ENCODE measurements at places on chromosomes 12 and 14.

DNA sequence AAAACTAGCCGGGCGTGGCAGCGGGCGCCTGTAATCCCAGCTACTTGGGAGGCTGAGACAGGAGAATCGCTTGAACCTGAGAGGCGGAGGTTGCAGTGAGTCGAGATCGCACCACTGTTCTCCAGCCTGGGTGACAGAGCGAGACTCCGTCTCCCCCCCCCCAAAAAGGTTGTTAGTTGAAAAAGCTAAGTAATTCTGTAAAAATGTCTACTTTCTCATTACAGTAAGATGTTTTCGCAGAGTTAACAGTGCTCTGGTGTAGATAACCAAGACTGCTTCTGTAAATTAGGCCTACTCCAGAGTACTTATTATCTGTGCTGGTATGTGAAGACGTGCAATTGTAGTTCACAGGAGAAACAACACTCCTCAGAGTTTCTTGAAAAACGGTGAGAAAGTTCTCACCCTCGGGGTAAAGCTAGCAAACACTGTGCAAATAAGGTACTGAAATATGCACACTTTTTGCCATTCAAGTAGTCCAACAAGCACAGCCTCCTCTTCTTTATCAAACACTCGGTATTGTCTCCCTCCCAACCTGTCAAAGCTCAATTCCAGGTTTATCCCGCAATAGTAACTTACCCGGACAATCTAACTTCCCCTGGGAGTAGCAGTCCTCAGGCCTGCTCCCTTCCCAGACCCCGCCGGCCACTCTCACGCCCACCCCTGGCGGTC is 974 bp downstream of the BTBD7 start:
- DNase-seq: no peak

- no peak for DNase-seq
These were observed 45.4 kb downstream of the APPL2 start for GRCh38 chr12:105190530-105190929.

- DNase-seq: no peak
These were observed 19.4 kb upstream of the RTRAF start for GRCh38 chr14:51969852-51970540.

DNA sequence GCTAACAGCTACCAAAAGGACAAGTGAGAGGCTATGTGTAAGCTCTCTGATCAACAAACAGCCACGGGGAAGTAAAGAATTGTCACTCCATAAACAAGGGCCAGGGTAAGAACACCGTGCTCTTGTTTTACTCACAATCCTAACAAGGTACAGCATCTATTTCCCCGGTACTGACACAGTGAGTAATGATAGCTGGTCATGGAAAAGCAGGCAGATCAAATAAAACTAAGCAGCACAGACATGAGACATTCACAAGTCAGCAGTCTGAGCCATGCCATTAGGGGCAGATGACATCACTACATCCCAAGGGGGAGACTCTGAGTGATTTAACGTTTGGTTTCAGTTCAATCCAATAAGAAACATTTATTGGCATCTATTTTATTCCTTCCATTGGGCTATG is 54.4 kb downstream of the ARL6IP4 start:
- no peak for DNase-seq

DNA sequence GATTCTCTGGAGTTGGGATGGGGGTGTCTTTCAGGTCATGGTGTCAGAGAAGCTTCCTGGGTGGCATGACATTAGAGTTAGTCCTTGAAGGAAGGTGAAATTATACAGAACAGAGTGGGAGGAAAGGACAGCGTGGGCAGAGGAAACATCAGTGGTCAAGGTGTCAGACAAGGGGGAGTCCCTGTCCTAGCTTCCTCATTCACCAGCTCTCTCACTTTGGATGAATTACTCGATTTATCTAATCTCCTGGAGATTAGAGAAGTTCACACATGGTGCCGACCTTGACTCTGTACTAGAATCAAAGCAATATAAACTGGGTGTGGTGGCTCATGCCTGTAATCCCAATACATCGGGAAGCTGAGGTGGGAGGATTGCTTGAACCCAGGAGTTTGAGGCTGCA is 492.9 kb downstream of the VRK1 start:
- DNase-seq: no peak

DNA sequence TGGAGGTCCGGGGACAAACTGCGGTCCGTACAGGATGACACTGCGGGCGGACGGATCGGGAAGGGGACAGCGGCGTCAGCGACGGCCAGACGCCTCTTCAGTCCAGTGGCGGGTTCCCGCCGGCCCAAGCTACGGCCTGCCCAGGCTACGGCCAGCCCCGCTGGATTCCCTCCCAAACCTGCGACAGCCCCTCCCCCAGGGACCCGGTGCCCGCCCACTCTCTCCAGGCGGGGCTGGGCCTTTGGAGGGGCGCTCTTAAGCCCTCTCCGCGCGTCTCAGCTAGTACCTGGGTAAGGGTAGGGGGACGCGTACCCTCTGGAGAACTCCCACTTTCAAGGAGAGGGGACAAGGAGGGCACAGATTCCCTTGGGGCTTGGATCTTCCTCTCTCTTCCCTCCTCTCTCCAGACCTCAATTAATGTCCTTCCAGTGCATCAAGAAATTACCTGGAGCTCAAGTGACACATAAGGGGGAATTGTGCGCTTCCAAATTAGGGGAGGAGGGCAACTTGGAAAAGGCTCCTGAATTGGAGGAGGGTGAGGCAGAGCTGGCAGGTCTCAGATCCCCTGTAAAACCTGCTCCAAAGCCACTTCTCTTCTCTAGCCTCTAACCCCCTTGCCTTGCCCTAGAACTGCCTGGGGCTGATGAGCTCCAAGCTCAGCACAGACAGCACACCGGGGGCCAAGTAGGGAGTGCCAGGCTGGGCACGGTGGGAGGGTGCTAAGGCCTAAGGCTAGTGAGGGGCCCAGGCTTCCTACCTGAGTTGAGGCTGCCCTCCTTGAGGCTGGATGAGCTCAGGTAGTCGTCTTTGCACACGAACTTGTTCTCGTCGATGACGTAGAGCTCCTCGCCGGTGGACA is 3.1 kb downstream of the LHX5 start:
- no peak for DNase-seq

- no peak for DNase-seq
These were observed 204.3 kb upstream of the FRMD6 start for GRCh38 chr14:51447411-51447810.

GRCh38 chr12:101945369-101946232 is 68.2 kb downstream of the DRAM1 start:
- DNase-seq: no peak

DNA sequence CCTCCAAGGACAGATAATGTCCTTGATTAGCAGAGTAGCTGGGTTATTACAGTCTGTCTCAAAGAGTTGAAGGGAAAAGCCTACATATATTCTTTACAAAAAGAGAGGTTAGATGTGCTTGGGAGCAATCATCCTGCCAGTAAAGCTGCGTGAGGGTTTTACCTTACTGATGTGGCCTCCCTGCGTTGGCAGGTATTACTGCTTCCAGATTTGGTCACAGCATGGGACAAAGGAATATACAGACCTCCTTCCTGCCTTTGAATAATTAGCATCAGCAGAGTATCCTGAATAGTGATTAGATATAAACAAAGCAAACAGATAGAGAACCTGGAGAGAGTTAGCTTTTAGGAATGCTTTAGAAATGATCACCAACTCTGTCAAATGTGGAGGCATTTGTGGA is 69.6 kb downstream of the TMTC2 start:
- no peak for DNase-seq

DNA sequence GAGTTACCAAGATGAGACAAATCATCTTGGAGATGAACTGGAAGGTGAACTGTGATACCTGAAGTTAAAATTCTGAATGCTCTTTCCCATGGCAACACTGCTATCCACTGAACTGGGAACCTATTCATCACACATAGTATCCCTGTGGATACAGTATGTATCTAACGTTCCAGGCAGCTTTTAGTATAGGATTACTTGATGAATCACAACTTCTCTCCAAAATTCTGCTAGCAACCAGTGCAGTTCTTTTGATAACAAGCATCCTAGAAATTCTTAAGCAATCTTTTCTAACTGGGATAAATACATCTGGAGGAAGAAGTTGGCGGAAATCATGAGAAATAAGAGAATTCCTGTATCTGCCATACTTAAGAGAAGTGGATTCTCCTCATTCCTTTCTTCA is 66.4 kb downstream of the PAWR start:
- DNase-seq: no peak

GRCh38 chr12:26295001-26295400 is 99.6 kb downstream of the SSPN start:
- DNase-seq: no peak

- no peak for DNase-seq
These were observed 51.2 kb upstream of the OXA1L start for GRCh38 chr14:22715186-22715812.

GRCh38 chr12:93626160-93626559 is 51.0 kb upstream of the CRADD start:
- DNase-seq: no peak

- no peak for DNase-seq
These were observed 93.0 kb downstream of the DPF3 start for GRCh38 chr14:72800848-72801370.

- no peak for DNase-seq
These were observed 31.2 kb upstream of the KLC1 start for GRCh38 chr14:103597623-103598377.

DNA sequence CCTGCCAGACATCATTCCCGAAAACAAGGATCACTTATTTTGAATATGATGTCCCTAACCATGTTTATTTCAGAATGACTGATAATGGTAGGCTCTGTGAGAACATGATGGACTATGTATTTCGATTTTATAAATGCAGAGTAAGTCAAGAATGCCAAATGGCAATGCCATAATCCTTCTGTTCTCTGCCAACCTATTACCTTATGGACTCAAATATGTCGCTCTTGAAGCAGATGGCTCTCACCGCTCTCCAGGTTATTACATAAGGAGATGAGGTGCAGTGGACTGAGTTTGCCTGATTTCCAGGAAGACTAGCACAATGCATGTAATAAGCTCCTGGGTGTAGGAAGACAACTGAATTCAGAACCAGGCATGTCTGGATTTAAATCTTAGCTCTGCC is 227.2 kb downstream of the BTG1 start:
- DNase-seq: no peak

DNA sequence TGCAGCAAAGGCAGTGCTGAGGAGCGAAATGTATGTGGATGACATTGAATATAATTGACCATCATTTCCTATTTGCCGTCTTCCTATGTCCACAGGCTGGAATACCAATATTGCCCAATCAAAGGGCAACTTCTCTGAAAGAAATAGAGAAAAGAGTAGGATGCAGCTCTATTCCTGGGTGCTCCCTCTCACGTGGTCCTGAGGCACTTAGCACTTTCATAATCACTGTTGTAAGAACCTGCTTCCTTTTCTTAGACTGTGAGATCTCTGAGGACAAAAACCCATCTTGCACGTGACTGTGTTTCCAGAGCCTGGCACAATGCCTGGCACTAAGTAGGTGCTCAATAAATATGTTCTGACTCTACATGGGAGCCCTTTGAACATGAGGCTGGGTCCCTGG is 122.7 kb upstream of the CPM start:
- DNase-seq: no peak

- DNase-seq: peak; percentile 85
These were observed 48.1 kb upstream of the BCL11B start for GRCh38 chr14:99320105-99320572.

GRCh38 chr14:103386713-103387329 is 1.6 kb downstream of the MARK3 start:
- DNase-seq: no peak

DNA sequence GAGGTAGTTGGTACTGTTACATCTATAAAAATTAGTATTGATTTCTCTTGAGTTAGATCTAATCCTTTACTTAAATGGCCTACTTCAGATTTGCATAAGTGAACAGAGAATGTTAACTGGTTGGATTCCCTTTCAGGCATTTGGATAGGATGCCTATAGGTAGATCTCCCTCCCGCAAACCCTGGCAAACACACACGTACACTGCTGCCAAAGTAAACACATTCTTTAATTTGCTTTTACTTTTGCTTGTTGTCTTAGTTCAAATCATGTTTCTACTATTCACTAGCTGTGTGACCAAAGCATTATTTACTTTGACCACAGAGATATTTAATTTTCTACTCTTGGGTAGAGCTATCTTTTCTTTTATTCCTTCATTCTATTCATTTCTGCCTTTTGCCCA is 936.1 kb upstream of the FBXO33 start:
- no peak for DNase-seq

DNA sequence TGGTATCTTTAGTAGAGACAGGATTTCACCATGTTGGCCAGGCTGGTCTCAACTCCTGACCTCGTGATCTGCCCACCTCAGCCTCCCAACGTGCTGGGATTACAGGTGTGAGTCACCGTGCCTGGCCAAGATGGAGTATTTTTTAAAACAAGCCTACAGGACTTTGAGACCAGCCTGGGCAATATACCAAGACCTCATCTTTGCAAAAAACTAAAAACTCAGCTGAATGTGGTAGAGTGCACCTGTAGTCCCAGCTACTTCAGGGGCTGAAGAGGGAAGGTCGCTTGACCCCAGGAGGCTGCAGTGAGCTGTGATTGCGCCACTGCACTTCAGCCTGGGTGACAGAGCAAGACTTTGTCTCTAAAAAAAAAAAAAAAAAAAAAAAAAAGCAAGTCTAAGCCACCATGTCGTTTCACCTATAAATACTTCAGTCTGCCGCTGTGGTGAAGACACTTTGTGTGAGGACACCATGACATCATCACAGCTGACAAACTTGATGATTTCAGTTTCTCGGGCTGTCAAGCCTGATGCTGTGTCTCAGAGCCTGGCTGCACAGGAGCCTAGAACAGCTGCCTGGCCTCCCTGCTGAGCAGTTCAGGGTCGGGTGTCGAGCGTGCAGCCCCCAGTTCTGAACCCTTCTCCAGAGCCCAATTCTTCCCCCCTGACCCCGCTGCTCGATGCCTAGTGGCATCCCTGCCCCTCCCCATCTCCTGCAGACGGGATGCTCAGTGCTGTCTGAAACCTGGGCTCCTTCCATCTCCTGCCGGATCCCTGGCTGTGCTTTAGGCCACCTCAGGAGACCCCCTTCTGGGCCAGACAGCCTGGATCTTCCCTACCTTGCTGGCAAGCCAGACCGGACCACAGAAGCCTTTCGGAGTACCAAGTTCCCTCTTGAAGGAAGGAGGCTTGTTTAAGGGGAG is 119.2 kb upstream of the EVL start:
- peak; percentile 36 for DNase-seq

DNA sequence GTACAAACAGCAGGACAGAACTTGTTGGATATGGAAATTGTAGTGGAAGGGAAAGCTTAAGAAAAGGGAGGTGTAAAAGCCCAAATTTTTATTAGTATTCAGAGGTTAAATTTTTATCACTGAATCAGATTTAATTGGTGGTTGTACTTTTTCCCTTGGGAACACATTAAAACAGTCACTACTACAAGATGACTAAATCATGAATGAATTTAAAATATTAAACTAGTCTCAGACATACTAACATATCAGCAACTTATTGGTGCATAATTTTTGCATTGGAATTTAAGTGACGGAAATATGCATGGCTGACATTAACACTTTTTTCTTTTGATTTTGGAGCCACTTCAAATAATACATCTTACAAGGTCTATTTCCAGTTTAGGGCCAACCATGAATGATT is 27.6 kb downstream of the SAMD4A start:
- DNase-seq: no peak

GRCh38 chr12:43069768-43070221 is 480.2 kb upstream of the PRICKLE1 start:
- no peak for DNase-seq

All from activated T-cell treated with anti-CD3 and anti-CD28 coated beads, Interleukin-2, amount 50 U/mL, for 24 hours (primary cell).